GM04503 (cell line): ENCODE measurements at places on chromosomes 7 and 10.

- DNase-seq = no peak
Observed at GRCh38 chr10:132631338-132631735, 93.8 kb downstream of the INPP5A start.

DNA sequence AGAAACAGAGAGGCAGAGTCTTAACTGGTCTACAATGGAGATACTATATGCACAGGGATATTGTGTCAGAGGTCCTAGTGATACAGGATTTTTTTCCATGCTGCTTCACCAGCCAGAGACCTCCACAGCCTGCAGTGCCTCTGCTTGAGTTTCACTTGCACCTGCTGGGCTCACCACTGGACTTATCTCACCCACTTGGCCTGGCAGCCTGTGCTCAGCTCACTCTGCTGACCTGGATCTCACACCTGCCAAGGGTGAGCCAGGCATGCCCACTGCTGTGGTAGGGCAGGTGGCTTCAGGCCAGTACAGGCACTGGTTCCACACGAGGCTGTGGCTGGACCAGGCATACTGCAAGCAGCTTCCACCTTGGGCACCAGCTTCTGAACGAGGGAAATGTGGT, 36.6 kb downstream of the PNLIPRP3 start:
- no peak for DNase-seq

GRCh38 chr10:88017781-88018180, 154.4 kb downstream of the PTEN start:
- no peak for DNase-seq

DNA sequence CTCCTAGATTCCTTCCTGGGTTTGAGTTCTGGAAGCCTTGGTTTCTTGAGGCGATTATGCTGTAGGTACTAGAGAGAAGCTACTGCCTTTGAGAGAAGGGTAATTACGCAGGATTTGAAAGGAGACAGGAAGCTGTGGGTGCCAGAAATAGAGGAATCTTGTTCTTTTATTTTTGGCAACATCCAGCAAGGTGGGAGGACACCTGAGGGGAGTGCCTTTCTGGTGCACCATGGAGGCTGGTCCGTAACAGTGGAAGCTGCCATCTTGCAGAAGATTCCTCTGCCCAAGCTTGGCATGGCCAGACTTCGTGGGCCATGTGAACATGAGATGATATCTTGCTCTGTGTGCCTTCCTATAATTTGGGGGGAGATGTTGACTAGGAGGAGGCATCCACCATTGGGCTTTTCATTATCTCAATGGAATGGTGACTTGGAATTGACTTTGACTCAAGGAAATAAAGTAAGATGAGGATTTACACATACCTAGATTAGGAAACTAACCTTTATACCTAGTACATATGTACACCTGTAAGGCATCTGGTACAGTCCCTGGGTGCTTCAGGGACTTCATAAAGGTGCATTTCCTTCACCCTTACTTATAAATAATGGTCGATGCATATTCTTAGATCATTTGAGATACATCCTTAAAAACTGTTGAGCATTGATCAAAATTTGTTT, 98.2 kb downstream of the PFKFB3 start:
- no peak for DNase-seq

- DNase-seq = no peak
Observed at GRCh38 chr7:27191161-27191731, 6.2 kb upstream of the HOXA11 start.

GRCh38 chr10:16732376-16732775, 84.8 kb downstream of the RSU1 start:
- no peak for DNase-seq

- DNase-seq = no peak
Observed at GRCh38 chr10:54402576-54402975, 398.5 kb downstream of the PCDH15 start.
